ENCODE measurements at places on chromosomes 4 and X.

GRCh38 chrX:19682712-19683331 is 167.5 kb upstream of the MAP3K15 start:
- no peak for DNase-seq

DNA sequence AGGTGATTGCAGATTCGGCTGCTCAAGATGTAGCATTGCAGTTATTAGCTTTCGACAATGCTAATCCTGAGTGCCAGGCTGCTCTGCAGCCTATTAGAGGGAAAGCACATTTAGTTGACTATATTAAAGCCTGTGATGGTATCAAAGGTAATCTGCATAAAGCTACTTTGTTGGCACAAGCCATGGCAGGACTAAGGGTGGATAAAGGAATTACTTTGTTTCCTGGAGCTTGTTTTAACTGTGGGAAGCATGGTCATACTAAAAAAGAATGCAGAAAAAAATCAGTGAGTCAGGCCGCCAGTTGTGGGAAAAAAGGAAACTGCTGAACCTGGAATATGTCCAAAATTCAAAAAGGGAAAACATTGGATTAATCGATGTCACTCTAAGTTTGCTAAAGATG is 154.9 kb upstream of the TECRL start:
- DNase-seq, result no peak

- DNase-seq, result no peak
Measured at GRCh38 chr4:77036206-77036605, 39.6 kb downstream of the CCNI start.

GRCh38 chrX:107507093-107507743 is 57.8 kb downstream of the FRMPD3 start:
- DNase-seq, result no peak

- DNase-seq, result no peak
Measured at GRCh38 chr4:26044983-26045382, 131.0 kb downstream of the SMIM20 start.

- no peak for DNase-seq
Measured at GRCh38 chr4:147780137-147780777, 48.4 kb downstream of the ARHGAP10 start.

- no peak for DNase-seq
Measured at GRCh38 chr4:145743641-145744040, 63.7 kb downstream of the C4orf51 start.

DNA sequence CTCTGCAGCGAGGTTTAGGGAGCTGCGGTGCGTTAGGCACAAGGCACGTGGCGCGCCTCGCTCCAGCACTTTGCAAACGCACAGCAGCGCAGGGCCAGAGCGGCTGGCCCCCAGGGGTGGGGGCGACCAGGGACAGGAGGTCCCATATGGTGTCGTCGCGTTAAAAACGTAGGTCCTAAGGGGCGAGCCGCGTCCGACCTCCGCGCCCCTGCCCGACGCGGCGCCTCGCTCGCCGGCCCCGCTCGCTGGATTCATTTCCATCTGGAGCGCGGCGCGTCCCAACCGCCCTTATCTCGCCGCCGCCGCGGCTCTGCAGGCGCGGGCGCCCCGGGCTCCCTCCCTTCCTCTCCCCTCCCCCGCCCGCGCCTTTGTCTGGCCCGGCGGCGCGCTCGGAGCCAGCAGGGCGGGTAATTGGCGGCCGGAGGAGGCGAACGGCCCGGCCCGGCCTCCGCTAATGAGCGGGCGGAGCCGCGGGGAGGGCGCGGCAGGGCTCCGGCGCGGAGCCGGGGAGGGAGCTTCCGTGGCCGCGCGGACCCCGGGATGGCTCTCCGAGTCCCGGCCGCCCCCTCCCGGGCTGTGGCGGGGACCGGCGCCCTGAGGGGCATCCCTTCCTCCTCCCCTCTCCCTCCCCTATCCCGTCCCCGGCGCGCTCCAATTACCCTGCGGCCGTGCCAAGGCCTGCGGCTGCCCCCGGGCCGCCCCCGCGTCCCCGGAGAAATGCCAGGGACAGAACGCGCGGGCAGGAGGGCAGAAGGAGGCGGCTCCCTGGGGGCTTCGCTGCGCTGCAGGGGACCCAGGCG is 409.0 kb downstream of the BCOR start:
- peak; percentile 54 for DNase-seq
